ENCODE measurements at places on chromosomes 2 and 18.

DNA sequence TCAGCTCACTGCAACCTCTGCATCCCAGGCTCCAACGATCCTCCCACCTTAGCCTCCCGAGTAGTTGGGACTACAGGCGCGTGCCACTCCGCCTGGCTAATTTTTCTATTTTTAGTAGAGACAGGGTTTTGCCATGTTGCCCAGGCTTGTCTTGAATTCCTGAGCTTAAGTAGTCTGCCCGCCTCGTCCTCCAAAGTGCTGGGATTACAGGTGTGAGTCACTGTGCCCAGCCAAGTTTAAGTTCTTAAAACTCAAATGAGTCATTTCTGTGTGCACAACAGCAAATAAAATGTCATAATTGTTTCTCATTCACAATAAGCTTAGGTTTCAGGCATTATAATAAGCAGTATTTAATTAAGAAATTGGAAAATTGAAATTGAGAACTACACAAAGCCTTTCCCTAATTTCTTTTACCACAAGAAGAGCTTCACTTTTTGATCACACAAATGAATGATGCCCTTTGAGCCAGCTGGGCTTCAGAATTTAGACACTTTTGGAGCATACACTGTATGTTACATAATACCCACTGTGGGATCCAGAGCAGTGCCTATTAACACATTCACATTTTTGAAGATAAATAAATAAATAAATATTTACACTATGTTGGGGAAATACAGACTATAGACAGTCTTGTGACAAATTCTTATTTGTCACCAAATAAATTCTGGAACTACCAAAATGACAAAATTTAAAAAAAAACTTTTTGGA, 8.6 kb upstream of the ME2 start:
- DNase-seq = no peak

DNA sequence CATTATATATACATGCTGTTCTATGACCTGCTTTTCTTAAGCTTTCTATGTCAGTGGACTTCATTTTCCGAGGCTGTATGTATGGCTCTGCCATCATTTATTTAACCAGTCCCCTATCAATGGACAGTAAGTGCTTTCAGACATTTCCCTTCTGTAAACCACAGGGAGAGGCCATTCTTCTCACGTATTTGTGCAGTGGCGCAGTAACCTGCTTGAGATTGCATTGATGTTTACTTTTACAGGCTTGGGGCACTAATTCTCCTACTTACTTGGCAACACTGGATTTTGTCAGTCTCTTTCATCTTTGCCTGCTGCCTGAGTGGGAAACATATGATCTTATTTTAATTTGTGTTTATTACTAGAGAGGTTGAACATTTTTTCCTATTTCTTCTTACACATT, 52.1 kb downstream of the BOLA3 start:
- DNase-seq = no peak

GRCh38 chr2:105746177-105747080, 1.7 kb downstream of the NCK2 start:
- DNase-seq = peak; percentile 58

- no peak for DNase-seq
Measured at GRCh38 chr2:172287190-172287589, 140.2 kb upstream of the ITGA6 start.

DNA sequence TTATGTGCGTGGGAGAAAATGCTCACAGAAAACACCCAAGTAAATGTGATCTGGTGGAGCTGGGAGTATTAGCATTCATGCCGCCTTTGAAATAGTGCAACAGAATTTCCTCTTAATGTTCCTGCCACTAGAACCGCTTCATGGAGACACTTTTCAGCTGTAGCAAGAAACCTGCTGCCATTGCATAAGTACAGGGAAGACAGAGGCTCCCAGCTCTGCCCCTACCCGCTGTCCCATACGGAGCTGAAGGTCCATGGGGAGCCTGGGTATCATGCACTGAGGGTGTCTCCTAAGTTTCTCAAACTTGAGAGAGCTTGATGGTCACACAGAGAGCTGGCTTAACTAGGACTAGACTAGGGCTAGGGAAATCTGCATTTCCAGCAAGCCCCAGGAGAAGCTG, 49.6 kb downstream of the CRIM1 start:
- DNase-seq = no peak

- DNase-seq = no peak
Measured at GRCh38 chr18:9772847-9773677, 65.0 kb downstream of the RAB31 start.

DNA sequence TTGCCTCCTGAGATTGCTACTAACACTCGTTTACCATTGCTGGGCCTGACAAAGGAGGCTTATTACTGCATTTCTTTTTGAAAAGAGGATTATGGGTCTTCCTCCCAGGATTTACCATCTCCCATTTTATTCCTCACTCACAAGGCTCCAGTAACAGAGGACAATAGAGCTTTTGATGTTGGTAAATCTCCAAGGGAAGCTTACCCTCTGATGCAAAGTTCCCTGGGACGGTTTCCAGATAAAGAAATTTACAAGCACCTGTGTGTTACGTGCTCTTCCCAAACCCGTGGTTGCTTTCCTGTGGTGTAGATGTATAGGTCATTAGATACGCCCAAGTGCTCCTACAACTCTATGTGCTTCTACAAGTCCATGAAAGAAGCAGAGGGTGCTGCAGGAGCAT, 17.1 kb downstream of the VSNL1 start:
- no peak for DNase-seq

GRCh38 chr2:49913025-49913424, 758.7 kb upstream of the FSHR start:
- DNase-seq = no peak

GRCh38 chr18:13455960-13456481, 237.5 kb downstream of the LDLRAD4 start:
- no peak for DNase-seq

DNA sequence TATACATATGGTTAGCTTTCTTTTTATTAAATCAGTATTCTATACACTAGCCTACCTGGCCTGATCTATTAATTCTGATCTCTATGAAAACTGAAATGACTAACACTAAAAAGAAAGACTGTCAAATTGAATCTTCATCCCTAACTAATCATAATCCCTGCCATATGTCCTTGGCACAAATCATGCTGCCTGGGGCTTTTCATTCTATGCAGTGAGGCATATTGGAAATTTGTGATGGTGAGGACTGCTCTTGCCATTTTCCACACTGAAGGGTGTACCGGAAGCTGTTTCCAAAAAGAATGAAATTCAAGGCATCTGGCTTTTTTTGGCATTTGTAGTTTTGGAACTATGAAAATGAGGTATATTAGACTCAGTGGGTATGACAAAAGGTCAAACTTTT, 39.7 kb downstream of the RAPGEF4 start:
- DNase-seq = no peak

GRCh38 chr2:84851876-84852275, 29.0 kb downstream of the TRABD2A start:
- DNase-seq = no peak

DNA sequence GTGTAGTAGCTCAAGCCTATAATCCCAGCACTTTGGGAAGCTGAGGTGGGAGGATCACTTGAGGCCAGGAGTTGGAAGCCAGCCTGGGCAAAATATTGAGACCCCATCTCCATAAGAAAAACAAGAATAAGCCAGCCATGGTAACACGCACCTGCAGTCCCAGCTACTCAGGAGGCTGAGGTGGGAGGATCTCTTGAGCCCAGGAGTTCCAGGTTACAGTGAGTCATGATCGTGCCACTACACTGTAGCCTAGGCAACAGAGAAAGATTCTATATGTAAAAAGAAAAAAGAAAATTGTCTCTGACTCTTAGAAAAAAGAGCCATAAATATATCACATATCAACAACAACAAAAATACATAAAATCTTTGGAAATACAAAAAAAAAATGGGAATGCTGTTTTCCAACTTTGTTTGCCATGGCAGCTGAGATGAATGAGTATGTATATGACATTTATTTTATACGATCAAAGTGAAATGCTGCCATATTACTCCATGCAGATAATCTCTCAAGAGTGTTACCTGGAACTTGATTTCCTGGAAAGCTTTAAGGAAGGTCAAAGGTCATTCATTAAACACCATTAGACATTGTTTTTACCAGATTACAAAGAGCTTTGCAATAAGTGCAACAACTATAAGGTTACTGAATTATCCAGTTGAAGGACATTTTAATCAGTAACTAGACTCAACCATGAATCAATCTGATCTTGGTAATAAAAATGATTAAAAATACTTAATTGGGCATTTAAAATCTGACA, 19.7 kb upstream of the DAPL1 start:
- no peak for DNase-seq

- DNase-seq = no peak
Measured at GRCh38 chr18:79834834-79835233, 37.1 kb downstream of the KCNG2 start.

DNA sequence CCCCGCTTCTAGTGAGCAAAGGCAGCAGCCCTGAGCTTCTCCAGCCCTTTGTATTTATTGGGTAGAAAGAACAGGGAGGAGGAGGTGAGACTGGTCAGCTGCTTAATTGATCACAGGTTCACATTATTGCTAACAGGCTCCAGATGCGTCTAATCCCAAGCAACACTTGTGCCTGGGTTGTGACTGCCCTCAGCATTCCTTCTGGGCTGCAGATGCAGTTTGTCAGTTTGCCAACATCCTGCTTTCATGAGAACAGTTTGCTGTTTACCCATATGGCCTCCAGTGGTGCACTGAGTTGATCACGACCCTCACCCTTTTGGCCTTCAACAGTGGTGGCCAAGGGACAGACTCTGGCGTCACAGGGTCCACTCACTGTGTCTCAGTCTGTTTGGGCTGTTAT, 159.5 kb upstream of the ZNF516 start:
- no peak for DNase-seq

DNA sequence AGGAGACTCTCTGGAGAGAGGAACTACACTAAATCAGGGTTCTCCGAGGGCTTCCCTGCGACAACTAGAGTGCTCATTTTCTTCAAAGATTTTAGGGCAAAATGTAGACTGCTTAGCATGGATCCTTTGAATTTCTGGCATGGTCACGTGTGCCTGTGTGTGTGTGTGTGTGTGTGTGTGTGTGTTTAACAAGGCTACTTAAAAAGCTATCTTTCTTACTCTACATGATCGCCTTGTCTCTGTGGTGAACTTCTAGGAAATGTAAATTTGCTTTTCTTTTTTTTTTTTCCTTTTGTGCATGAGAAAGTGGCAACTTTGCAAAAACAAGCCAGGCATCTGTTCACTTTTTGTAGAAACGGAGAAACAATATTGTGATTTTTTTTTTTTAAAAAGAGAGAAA, 43.9 kb downstream of the SOX11 start:
- no peak for DNase-seq

- DNase-seq = no peak
Measured at GRCh38 chr18:11387880-11388279, 221.5 kb upstream of the SLC35G4 start.

DNA sequence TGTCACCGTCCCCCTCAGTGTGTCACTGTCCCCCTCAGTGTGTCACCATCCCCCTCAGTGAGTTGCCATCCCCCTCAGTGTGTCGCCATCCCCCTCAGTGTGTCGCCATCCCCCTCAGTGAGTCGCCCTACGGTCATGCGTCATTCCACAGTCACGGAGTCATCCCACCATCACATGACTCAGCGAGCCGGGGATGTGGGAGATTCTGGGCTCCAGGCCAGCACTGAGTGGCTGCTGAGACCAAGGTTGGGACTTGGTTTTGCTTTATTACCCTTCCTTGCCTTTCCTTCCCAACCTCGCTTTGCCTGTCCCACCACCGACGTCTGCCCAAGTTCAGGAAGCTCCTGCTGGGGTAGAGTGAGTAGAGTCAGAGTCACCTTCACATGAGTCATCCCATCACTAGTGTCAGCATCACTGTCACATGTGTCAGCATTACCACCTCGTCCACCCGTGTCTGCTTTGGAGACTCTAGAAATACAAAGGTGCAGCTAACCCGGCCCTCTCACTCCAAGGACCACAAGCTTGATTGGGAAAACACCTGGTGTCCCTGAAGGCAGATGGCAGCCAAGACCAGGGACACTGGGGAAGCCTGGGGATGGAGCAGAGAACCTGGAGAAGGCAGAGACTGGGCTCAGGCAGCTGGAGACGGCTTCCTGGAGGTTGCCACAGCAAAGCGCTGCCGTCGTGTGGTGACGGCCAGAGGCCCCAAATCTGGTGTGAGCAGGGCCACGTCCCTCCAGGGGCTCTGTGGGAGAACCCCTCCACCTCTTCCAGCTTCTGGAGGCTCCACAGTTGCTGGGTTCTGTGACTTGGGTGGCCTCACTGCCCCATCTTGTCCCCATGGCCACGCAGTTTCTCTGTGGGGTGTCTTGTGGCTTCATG, 485.2 kb upstream of the SALL3 start:
- no peak for DNase-seq

GRCh38 chr18:45566025-45566740, 49.1 kb upstream of the SLC14A2 start:
- no peak for DNase-seq
